ENCODE measurements at places on chromosomes 5 and 9. TPM values are rescaled to one million over a fixed set of nuclear protein-coding genes. Genes with fewer than 3 reads are reported as not detected.

Gene TRIM36
- total RNA-seq = 1.3 TPM

Gene SLC25A2
- 0.61 TPM for total RNA-seq

Gene TERT
- not detected for total RNA-seq

Gene IL9
- not detected for total RNA-seq

GRCh38 chr9:77744841-77745430, 96.8 kb upstream of the GNA14 start:
- no peak for DNase-seq

DNA sequence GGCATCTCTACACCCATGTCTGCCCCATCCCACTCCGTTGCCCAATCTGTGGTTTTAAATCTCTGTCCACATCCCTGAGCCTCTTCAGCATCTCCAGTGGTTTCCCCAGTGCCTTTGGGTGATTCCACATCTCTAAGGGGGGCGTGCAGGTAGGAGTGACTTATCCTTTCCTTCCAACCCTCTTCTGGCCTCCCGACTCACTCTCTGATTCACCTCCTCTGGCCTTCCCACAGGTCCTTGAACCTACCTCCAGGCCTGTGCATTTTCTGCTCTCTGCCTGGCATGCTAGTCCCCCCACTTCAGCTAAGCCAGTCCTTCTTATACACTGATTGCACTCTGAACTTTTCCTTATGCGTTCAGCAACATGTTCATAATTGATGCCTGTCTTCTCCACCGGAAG, 99.0 kb downstream of the RALGPS1 start:
- peak; percentile 37 for DNase-seq

GRCh38 chr5:141199359-141200235, at the start of gene PCDHB11:
TSS of gene PCDHB11 (plus strand) at chr5:141199627. CDS start at chr5:141199775, 148 bp downstream.
- no peak for DNase-seq

DNA sequence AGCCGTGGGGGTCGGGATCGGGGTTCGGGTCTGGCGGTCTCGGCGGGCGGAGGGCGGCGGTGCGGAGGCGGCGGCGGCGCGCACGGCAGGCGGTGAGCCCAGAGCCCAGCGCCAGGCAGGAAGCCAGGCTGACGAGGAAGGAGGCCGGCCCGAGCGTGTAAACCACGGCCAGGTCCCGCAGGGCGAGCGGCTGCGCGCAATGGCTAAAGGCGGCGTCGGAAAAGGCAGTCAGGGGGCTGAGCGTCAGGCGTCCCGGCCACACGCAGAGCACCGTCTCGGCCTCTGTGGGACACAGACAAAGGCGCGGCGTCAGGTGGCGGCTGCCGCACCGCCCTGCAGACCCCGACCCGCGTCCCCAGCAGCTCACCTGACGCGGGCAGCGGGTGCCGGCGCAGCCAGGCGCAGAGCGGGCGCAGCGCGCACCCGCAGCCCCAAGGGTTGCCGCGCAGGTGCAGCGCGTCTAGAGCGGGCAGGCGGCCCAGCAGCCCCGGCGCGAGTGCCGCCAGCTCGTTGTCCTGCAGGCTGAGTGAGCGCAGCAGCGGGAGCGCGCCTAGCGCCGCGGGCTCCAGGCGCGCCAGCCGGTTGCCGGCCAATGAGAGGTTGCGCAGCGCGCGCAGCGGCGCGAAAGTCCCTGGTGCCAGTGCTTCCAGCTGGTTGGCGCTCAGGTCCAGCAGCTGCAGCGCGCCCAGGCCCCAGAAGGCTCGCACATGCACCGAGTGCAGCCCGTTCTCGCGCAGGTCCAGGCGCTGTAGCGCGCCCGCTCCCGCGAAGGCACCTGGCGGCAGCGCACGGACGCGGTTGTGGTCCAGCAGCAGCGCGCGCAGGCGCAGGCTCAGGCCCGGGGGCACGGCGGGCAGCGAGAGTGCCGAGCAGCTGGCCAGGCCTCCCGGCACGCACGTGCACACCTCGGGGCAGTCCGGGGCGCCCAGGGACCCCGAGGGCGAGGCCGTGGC, 671 bp downstream of the LRRC26 start:
- DNase-seq = no peak

DNA sequence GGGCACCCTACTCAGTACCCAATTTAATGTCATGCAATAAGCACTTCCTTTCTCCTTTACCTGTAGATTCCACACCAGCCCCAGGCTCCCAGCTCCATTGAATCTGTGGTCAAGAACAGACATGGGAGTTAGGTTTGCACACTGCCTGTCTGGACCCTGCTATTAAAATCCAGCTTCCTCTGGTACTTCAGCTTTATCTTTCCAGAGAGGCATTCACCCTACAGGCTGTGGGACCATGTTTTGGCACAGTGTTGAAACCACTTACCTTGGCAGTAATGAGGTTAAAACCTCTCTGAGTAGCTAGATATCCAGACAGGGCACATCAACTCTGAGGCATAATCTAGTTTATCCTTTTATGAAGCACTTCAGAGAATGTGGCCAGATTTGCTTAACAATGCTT, 191.5 kb upstream of the PCSK5 start:
- no peak for DNase-seq

DNA sequence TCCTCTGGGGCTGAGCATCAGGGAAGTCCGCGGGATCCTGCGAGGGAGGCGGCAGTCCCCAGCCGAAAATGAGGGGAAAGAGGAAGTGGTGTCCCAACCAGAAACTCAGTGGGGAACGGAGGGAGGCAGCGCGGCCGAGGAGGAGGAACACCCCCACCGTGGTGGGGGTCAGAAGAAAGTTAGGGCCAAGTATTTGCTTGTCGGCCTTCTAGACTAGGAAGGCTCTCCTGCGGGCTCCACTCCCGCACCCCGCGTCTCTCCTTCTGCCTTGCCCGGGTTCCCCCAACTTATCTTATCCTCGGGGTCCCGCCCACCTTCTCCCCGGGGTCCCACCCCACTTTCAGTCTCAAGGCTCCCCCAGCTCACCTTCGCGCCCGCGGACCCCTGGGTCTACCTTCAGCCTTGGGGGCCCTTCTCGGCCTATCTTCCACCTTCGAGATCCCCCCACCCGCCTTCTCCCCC, 557 bp upstream of the PHF2 start:
- DNase-seq = peak; percentile 90

DNA sequence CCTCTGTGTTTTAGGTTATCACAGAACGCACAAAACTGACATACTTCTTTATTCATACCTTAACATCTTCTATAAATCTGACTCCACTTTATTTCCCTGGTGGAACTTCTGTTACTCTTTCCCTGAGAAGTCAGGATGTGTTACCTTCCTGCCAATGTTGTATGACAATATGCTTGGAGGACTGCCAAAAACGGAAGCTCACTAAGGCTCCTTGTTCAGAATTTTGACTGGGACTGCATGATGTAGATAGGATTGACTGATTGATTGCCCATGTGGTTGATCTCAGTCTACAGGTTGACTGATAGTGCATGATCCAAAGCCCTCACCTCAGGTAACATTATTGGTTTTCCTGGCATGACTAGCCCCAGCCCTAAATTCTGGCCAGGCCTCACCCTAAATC, 319.4 kb downstream of the TLR4 start:
- DNase-seq = no peak

GRCh38 chr5:69004127-69004526, 89.7 kb upstream of the SLC30A5 start:
- DNase-seq = no peak

DNA sequence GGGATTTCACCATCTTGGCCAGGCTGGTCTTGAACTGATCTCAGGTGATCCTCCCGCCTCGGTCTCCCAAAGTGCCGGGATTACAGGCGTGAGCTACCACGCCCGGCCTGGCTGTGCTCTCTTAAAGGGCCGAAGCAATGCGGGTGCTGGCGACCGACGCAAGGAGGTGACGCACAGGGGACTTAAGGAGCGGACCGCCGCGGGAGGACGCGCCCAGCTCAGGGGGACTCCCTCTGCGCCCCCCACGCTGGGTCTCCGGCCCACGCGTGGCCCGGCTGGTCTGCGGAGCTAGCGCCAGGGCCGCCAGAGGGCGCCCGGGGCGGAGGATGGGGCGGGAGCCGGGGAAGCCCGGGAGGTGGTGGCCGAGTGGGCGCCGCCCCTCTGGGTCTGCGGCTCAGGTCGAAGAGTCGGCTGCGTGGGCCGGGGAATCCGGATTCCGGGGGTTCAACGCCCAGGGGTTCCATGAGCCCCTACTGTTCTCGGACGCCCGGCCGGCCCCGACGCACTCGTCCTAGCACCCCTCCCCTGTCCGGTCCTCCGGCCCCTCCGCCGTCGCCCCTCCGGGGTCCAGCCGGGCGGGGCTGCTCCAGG, 502 bp upstream of the CERCAM start:
- peak; percentile 94 for DNase-seq

DNA sequence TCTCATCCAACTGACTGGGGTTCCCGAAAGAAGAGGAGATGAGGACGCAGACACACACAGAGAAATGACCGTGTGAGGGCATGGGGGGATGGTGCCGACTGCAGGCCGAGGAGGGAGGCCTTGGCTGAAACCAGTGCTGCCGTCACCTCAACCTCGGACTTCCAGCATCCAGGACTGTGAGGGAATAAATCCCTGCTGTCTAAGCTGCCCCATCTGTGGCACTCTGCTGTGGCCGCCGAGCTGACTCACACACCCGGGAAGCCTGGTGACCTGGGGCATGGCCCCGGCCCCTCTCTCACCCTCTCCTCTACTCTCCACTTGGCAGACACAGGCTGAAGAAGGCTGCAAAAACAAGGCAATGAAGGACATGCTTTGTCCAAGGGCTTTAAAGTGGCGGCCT, 4.4 kb upstream of the COL5A1 start:
- DNase-seq = no peak

- DNase-seq = no peak
These were observed 296.8 kb upstream of the ANKH start for GRCh38 chr5:15168358-15168757.

- no peak for DNase-seq
These were observed 815.5 kb downstream of the TLE1 start for GRCh38 chr9:80873861-80874260.
